Inflammatory macrophage (primary cell): ENCODE measurements at places on chromosomes 5 and 9.

- DNase-seq = no peak
Measured at GRCh38 chr5:176816791-176817347, 6.5 kb downstream of the UNC5A start.

- DNase-seq = no peak
Measured at GRCh38 chr5:125232779-125233230, 486.4 kb upstream of the ZNF608 start.

GRCh38 chr5:31531543-31531887 is 378 bp downstream of the DROSHA start:
- DNase-seq = peak; percentile 28

DNA sequence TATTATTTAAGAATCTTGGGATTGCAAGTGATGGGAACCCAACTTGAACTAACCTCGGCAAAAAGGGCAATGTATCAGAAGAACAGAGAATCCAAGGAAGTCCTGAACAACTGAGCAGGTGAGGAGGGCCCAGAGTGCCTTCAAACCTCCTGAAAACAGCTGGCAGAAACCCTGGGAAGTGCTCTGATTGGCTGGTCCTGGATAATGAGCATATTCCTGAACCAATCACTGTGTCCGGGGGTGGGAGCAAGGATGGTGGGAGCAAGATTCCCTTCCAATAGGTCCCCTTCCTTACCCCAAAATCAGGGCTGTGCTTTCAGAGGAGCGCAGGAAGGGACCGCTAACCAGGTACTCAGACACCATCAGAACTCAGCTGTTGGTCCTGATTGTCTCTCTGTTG is 31.9 kb upstream of the TBC1D2 start:
- DNase-seq = no peak

- no peak for DNase-seq
Measured at GRCh38 chr9:94586814-94587213, 6.8 kb downstream of the FBP2 start.

GRCh38 chr5:3180636-3181035 is 415.0 kb upstream of the IRX1 start:
- DNase-seq = no peak

DNA sequence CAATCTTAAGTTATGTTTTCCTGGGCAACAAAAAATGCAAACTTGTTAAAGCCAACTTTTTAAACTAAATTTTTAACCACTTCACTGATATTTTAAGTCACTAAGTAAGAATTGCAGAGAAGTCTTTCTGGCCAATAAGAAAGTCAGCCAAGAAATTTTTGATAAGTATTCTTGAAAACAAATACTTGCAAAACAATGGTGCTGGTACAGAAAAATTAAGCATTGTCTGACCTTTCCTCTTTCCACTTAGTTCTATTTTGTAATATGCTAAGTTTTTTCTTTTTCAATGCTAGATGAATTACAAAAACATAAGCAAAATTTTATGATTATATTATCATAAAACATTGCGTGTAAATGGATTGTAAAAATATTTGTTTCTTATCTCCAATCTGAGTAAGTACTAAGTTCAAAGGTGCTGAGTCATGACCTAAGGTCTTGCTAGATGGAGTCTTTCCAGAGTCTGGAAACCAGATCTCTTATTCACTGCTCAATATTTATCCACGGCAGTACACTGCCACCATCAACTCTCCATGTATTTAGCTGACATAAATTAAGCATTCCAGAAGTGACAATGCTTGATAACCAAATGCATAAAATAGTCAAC is 139.7 kb downstream of the MEF2C start:
- no peak for DNase-seq

GRCh38 chr9:88593537-88594185 is 58.7 kb downstream of the NXNL2 start:
- peak; percentile 68 for DNase-seq

DNA sequence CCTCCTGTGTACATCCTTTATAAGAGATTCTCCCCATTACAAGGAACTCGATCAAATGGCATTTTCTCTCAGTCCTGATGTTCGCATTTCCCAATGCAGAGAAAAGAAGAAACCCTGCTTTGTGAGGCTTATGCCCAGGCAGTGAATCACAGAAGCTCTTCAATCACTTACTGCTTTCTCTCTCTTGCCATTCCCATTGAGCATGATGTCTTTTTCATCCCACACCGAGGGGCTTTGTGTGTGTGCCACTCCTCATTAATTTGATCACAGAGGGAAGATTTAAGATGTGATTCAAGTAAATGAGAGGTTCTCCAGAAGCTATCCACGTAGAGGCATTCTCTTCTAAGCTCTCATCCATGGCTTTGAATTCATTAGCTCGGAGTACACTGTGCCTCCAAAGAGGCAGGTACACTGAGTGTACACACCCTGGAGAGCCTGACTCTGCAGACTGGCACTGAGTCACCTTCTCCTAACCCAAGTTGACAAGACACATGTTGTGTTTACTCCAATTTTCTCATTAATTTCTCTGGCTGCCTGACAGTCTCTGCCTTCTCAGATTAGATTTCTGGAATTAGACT is 45.4 kb downstream of the MFAP3 start:
- no peak for DNase-seq

GRCh38 chr9:110573305-110573704 is 6.2 kb downstream of the SVEP1 start:
- no peak for DNase-seq

GRCh38 chr5:28165096-28165495 is 1126.7 kb upstream of the CDH9 start:
- no peak for DNase-seq

DNA sequence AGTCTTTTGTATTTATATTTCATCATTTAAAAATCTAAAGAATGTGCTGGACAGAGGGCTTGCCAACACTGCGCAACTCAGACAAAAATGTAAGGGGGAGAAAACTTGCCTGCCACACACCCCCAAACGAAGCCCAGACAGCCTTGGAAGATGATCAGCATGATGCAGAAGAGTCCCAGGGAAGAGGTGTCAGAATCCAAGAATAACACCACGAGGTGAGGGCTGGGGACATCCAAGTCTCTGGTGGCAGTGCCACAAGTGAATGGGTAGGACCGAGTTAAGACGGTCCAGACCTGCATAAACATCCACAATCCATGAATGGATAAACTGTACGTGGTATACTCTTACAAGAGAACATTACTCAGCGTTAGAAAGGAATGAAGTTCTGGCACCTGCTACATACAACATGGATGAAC is 10.4 kb downstream of the EPB41L4B start:
- no peak for DNase-seq

DNA sequence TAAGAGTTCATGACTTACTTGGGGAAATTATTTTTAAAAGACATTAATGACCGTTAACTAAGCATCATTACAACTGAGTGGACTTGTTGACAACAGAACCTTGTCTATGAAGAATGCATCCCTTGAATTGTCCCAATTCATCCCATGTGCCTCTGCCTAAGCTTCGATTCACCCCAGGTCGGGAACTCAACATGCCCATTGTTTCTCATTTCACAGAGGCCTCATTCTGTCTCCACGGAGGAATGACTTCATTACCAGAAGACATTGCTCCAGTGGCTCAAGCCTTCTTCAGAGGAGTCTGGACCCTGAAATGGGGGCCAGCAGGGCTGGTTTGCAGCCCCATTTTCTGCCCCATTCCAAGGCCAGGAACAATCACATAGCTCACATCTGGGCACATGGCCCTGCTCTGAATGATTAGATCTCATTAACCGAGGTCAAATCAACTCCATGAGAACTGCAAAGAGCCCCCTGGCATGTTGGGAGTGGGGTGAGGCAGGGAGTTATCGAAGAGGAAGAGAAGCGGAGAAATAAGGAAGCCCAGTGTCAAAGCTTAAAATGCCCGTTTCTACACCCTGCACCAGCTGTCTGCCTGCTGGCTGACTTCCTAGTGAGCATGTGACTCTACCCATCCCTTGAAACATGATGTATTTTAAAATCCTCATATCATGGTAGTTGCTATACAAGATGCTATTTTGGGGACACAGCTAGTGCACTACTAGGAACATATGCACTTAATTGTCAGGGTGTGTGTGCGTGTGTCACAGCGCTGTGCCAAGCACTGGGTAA is 137.3 kb downstream of the LHFPL2 start:
- DNase-seq = peak; percentile 85

DNA sequence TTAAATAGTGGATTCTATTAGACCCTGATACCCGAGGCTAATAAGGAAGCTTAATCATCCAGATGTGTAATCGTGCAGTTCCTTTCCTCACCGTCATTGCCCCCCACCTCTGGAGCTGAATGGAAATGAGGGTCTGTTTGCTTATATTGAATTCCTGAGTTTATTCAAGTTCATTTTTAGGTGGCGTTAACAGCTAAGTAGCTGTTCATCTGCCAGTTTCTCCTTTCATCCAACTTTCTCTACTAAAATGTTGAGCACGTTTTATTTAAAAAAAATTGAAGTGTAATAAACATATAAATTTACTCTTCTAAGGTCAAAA is 291.0 kb downstream of the DOCK8 start:
- no peak for DNase-seq

GRCh38 chr9:121318631-121319382 is 50.8 kb downstream of the GSN start:
- no peak for DNase-seq

GRCh38 chr5:164958688-164959087 is 1453.3 kb downstream of the MAT2B start:
- DNase-seq = no peak

GRCh38 chr9:98500337-98500919 is 208.3 kb downstream of the GABBR2 start:
- DNase-seq = no peak

- DNase-seq = no peak
Measured at GRCh38 chr5:119332978-119333401, 22.8 kb upstream of the TNFAIP8 start.

- DNase-seq = no peak
Measured at GRCh38 chr9:3648722-3649246, 123.0 kb upstream of the RFX3 start.

GRCh38 chr9:16425562-16426231 is 444.8 kb downstream of the BNC2 start:
- no peak for DNase-seq

DNA sequence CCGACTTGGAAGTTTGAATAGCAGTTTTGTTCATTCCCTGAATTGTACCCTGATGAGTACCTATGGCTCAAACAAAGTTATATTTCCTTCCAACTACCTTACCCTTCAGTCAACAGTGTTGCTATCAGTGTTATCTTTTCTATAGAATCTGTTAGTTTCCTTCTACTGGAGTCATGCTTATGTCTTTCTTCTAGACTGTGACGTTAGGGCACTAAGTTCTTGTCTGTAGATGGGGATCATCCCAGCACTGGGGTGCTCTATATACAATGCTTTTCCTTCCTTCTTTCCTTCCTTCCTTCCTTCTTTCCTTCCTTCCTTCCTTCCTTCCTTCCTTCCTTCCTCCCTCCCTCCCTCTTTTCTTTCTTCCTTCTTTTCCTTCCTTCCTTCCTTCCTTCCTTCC is 973.0 kb downstream of the CDH12 start:
- no peak for DNase-seq

DNA sequence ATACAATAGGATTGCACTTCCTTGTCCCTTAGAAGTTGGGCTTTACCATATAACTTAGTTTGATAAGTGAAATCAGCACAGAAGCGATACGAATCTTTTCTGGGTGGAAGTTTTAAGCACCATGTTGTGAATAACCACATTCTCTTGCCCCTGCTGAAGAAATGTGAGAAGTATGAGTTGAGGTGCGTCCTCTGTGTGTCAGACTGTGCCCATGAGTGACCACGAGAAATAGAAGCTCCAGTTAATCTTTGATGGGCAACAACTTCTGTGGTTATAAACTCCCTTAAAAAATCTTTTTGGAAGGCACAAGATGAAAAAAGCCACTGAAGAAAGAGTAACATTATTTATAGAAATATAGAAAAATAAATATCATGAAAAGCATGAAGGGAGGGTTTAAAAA is 668.2 kb downstream of the DTWD2 start:
- no peak for DNase-seq

- DNase-seq = no peak
Measured at GRCh38 chr5:24385070-24385469, 259.7 kb downstream of the CDH10 start.

DNA sequence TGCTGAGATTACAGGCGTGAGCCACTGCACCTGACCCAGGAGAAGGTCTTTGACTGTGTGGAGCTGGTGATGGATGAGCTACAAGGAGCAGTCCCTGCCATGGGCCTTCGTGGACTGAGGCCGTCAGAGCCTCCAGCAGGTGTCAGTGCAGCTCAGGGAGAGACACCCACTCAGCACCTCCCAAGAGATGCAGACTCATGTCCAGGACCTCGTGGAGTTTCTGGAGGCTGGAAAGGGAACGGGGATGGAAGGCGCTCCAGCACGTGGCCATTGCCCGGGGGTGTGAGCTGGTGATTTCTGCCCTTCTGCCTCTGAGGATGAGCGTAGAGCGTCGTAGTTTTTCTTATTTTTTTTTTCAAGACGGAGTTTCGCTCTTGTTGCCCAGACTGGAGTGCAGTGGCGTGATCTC is 9.5 kb downstream of the TOR4A start:
- peak; percentile 57 for DNase-seq

DNA sequence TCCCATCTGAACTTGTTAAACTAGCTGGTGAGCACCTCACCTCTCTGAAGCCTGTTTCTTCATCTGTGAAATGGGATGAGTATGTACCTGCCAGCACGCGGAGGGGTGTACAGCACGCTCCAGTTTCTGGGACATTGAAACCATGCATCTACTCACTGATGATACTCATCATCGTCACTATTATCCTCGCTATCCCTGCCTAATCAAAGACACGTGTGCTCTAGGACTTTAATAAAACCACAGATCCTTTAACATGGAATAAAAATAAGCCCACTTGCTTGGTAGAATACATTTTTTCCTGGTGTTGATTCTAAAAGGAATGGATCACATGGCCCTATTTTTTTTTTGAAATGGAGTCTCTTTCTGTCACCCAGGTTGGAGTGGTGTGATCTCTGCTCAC is 37.3 kb upstream of the POMT1 start:
- no peak for DNase-seq

- DNase-seq = no peak
Measured at GRCh38 chr5:41721516-41721915, 148.7 kb downstream of the OXCT1 start.

DNA sequence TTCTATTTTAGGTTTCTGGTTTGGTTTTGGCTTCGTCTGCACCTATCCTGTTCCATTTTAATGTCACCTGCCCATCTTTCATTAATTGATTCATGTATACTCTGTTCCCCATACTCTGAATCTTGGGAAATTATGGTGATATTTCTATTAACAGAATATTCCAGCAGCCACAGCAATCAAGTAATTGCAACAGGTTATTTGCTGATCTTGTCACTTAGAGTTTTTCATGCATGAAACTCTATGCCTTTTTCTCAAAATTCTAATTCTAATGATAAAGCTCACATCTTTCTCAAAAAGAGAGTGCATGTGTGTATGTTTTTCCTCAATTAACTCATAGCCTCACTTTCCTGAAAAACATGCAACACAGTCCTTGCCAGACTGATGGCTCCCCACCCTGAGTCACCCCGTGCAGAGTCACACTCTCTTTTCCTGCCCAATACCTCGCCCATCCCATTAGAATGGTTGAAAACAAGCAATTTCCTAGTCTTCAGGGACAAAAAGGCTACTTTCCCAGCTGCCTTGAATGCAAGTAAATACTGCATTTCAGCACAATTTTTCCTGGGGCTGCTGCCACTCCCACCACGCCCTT is 15.6 kb downstream of the GFRA3 start:
- DNase-seq = no peak

- no peak for DNase-seq
Measured at GRCh38 chr5:99901972-99902371, 633.2 kb upstream of the FAM174A start.
